ENCODE measurements at places on chromosomes 11 and 22.

DNA sequence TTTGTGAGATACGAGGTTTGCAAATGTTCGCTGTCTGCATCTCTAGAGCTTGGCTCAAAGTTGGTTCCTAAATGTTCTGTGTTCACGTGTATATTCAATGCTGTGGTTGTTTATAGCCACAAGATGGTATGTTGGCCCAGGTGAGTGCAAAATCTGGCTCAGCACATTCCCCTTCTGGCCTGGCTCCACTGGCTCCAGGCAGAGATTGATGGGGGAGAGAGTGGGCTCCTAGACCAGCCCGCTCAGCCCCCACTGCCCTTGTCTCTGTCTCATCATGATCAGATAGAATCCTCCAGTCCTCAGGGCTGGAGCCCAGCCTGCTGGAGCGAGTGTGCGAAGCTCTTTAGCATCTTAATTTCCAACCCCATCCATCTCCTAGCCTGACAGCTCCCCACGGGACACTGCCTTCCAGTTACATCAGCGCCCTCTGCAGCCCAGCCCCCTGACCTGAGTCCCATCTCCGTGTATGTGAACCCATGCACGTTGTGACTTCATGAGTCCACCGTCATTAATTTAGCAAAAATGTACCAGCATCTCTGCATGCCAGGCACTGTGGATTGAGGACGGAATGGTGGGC, 2.0 kb downstream of the P2RX3 start:
- no peak for DNase-seq

DNA sequence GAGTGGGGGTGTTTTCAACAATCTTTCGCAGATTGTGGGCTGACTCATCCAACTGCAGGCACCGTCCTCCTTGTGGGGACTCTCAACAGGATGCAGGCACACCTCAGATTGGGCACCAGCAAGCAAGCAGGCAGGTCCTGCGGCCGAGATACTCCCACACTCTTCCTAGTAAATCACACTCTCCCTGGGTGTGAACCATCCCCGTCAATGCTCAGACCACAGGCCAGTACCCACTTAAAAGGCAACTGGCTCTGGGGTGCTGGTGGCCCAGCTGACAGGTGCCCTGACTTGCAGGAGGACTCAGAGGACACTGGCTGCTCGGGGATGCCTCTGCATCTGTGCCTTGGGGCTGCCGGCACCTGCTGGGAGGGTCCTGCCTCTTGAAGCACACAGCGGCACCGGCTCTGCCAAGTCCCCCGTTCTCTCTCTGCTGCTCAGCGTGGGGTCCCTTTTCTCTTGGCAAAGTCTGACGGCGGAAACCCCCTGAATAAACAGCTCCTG, 282.5 kb downstream of the CTTN start:
- no peak for DNase-seq

DNA sequence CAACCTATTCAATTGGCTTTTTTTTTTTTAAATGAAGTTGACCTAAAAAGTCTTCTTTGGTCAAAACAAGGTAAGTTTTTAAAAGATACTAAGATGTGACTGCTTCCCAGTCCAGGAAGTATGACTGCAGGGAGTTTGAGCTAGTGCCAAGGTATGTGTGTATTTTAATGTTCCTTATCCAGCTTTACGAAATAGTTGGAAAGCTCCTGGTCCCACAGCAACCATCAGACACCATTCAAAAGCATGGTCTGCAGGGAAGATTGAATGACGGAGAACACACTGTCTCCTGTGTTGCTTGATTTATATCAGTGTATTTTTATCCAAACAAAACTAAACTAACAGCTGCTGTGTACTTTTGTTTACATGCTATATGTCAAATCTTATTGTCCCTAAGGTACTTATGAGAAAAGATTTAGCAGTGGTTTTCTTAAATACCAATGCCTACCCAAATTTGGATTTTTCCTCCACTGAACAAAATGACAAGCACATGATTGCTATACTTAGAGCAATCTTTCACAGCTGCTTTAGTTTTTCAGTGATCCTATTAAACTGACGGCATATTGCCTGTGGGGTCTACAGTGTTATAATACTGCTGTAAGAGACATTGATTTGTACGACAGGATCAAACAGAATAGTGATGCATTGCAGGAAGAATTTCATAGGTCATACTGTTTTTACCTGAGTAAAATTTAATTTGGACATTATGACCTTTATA, 122.9 kb downstream of the DCDC1 start:
- no peak for DNase-seq

- DNase-seq: no peak
Observed at GRCh38 chr11:113167599-113167998, 146.8 kb upstream of the TTC12 start.

DNA sequence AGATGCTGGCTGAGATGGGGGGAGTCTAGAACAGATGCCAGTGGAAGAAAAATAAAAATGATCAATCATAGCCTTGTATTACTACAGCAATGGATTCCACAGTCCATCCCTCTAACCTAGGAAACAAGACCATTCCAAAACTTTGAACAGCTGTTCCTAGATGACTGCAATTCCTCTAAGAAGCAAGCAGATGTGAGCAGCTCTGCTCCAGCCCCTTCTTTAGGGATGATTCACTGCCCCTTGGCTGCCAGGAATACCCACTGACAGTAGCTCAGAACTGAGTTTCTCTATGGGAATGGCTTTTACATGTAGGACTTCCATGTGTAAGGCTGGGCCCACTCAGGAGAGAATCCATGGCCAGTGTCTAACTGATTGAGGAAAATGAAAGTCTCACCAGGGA, 943.9 kb downstream of the OPCML start:
- DNase-seq: no peak

GRCh38 chr11:120801801-120802689, 221.9 kb upstream of the TBCEL start:
- DNase-seq: peak; percentile 29

DNA sequence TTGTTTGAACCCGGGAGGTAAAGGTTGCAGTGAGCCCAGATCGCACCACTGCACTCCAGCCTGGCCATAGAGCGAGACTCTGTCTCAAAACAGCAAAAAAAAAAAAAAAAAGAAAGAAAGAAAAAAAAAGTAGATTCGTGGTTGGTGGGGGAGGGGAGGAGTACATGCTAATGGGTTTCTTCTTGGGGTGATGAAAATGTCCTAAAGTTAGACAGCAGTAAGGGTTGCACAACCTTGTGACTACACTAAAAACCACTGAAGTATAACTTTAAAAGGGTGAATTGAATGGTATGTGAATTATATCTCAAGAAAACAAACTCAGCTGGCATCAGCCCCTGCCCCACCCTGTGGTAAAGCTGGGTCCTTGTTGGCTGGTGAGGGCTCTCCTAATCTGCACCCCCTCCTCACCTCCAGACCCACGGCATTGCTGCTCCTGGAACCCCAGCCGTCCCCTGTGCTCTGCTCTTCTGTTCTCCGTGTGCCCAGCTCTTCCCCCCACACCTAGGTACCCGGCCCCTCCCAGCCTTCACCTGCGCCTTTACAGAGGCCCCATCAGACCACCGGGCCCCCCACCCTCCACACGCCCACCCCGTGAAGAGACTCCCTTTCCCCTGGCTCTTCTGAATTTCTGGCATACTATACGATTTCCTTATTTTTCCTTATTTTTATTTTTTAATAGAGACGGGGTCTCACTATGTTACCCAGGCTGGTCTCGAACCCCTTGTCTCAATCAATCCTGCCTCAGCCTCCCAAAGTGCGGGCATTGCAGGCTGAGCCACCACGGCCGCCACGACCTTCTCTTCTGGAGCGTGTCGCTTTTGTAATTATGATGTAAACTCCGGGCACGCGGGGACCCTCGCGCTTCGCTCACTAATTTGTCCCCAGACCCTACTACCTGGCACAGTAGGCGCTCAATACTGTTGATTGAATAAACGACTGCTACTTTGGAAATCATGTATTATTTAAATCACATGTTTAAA, 924 bp upstream of the FADD start:
- no peak for DNase-seq

DNA sequence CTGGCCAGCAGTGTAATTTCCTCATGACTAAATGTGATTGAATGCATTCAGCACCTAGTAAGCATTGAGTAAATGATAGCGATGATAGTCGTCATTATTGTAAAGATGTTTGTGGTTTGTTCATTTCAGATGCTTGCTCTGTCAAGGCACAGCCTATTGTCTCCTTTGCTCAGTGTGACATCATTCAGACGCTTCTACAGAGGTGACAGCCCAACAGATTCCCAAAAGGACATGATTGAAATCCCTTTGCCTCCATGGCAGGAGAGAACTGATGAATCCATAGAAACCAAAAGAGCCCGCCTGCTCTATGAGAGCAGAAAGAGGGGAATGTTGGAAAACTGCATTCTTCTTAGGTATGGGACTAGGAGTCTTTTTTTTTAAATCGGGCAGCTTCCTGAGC, 7.6 kb downstream of the SDHAF2 start:
- no peak for DNase-seq

DNA sequence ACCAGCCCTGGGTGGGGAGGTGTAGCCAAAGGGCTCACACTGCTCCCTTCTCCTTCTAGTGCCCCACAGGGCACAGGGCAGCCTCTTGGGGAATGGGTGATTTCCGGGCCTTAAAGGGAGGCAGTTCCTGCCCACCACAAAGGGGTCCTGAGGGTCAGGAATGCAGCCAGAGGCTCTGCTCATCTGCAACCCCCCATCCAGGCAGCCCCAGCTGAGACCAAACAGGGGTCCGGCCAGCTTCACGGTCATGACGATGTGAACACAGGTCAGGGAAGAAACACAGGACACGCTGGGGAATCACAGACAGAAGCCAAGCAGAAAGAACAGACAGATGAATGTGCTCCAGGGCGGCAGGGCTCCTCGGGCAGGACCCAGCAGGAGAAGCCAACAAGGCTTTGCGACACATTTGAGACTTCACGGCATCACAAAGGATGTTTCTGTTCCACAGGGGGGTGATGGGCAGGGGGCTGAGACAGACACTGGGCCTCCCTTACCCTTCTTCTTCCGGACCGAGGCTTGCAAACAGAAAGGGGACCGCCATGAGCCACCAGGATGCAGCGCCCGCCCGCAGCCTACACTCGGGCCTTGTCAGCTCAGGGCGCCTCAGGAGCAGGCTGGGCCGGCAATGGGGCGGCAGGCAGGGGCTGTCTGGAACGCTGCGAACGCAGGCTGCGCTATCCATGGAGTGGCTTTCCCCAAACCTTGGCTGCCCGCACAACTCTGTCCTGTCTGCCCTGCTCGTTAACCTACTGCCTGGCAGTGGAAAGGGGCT, 101.9 kb downstream of the CTTN start:
- DNase-seq: no peak

DNA sequence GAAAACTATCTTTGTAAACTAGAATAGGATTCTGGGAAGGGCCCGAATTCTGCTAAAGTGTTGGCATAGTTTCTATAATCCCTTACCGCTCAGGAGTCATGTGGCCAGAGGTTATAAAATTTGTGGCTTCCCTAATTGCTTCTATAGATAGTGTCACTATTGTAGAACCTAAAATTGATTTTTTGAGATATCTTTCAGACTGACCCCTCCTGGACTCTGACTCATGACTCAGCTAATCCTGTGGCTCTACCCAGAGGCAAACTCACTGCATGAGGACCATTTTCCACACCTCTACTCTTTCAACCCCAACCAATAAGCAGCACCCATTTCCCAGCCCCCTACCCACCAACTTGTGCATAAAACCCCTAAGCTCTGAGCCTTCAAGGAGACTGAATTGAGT, 61.8 kb upstream of the PRSS23 start:
- no peak for DNase-seq

DNA sequence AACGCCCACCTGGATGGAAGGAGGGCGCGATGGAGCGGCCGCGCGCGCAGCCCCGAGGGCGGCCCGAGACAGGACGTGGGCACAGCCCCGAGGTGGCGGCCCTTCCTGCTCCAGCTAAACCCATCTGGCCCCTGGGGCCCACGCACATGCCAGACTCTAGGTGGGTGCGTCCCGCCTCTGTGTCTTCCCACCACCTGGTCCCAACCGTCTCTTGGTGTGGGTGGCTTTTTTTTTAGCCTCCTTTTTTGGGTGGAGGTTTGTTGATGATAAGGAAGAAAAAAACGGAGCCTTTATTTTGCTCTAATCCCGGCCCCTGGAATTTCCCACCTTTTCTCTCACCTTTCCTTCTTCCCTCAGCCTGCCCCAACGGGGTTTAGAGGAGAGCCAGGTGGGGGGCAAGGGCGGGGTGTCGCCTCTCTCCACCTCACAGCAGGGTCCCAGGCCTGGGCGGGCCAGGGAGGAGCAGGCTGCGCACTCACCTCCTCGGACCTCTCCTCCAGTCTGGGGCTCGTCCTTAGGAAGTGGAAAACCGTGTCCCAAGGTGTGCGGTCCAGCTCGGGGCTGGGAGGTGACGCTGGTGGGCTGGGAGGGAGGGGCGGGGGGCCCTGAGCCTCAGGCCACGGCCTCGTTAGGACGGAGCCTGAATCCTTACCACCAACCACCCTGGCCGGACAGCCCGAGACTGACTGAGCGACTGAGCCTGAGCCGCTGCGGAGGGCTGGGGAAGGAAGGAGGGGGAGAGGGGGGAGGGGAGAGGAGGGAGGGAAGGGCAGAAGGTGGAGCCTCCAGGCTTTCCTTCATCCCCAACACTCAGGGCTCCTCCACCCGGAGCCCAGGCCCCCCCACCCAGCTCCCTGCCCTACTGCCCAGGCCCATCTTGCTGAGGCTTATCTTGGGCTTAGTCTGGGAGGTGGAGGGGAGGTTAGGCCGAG, at the start of gene SOX10:
Gene SOX10, minus strand, starts transcription at position 696 of the 932 bp plus-strand sequence. CDS start 771 bp downstream, outside the sequence.
- DNase-seq: no peak

GRCh38 chr11:128511712-128512111, 75.6 kb downstream of the ETS1 start:
- DNase-seq: no peak

GRCh38 chr11:3086114-3086513, 28.9 kb upstream of the CARS1 start:
- DNase-seq: no peak

DNA sequence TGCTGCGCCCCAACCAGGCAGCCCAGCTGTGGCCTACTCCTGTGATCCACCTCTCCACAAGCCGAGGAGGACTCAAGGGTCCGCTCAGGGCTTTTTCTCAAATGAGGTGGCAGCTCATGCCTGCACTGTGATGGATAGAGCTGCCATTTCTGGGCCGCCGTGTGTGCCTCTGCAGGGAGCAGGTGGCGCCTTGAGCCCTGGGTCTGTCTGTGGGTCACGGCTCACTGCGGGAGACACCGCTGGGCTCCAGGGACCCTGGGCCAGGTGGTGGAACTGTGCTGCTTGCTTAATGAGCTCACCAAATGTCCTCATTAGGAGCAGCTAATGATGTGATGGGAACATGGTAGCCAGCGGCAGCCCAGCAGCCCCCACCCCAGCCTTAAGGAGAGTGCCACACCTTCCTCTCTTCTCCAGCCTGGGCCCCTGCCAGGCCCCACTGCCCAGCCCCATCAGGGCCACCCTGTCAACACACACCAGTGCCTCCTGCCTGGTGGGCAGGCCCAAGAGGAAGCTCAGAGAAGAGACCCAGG, 50.8 kb downstream of the DHCR7 start:
- no peak for DNase-seq

DNA sequence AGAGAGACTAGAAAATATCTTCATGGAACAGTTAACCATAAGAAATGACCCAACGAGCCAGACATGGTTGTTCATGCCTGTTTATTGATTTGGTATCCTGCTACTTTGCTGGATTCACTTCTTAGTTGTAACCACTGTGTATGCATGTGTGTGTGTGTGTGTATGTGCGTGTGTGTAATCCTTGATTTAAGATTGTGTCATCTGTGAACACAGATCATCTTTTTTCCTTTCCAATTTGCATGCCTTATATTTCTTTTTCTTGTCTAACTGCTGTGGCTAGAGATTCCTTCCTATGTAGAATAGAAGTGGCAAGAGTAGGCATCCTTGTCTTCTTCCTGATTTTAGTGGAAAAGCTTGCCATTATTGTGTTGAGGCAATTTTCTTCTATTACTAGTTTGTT, 16.4 kb upstream of the CLTCL1 start:
- DNase-seq: no peak

GRCh38 chr11:105156231-105156630, 16.7 kb upstream of the CARD18 start:
- no peak for DNase-seq

All from activated T-cell treated with anti-CD3 and anti-CD28 coated beads, Interleukin-2, amount 50 U/mL, for 4 hours (primary cell).